ENCODE measurements at places on chromosomes 7 and 10.

- no peak for DNase-seq
Observed at GRCh38 chr7:74280985-74281384, 8.2 kb upstream of the CLIP2 start.

DNA sequence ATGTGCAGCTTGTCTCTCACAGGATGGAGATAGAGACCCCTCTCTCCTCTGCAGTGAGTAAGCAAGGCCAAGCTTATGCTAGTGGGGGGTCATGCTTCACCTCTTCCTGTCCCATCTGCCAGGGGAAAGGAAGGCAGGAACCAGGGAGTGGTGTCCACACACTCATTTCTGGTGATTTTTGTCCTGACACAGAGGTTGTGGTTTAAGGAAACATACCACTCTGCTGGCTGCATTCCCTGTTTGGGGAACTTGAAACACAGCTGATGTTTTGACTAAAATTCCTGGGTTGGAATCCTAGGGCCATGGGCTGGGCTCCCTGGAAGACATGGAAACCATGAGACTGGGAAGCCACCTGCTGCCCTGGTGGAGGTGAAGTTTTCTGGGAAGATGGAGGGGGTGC, 21.4 kb downstream of the C10orf120 start:
- DNase-seq = no peak

GRCh38 chr10:79029478-79030390, 39.0 kb upstream of the ZMIZ1 start:
- no peak for DNase-seq

GRCh38 chr7:96449094-96449493, 127.2 kb upstream of the SLC25A13 start:
- DNase-seq = no peak

- DNase-seq = no peak
Observed at GRCh38 chr10:51436805-51437204, 262.6 kb downstream of the CSTF2T start.

DNA sequence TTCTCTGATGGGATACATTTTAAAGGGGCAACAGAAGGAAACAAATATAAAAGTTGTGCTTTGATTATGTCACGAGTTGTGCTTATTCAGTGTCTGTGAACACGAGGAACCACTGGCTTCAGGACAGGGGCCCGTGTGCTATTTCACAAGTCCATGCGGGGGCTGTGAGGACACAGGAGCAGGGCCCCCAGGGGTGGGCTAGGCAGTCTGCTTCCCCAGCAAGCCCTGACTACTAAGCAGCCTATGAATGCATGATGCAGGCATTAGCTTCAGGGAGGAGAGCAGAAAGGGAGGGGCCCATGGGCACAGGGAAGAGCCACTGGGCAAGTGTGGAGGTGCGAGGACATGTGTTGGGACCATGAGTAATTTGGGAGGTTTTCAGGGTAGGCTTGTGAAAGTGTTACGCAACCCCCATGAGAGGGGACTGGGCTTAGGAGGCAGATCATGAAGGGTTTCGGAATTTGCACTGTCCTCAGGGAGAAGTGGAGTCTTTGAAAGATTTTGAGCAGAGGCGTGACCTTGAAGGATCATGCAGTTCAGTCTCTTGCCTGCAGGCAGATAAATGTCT, 424.9 kb downstream of the CALN1 start:
- DNase-seq = no peak

DNA sequence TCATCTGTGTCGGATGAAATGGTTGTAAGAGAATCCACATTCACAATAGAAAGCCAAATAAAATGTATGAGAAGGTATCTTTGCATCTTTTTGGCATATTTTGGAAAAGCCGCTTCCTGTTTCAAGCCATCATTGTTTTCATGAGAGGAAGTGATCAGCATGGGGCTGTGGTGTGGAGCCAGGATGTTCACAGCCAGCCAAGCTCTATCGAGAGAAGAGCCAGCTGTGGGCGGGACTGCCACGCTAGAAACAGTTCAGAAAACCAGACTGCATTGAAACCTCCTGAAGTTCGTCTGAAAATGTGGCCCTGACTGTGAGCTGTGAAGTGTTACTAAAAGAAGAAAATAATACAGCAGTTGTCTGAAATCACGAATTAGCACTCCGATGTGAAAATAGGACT, 21.2 kb upstream of the NPS start:
- DNase-seq = no peak

GRCh38 chr7:92720604-92721350, 115.6 kb downstream of the CDK6 start:
- DNase-seq = no peak

DNA sequence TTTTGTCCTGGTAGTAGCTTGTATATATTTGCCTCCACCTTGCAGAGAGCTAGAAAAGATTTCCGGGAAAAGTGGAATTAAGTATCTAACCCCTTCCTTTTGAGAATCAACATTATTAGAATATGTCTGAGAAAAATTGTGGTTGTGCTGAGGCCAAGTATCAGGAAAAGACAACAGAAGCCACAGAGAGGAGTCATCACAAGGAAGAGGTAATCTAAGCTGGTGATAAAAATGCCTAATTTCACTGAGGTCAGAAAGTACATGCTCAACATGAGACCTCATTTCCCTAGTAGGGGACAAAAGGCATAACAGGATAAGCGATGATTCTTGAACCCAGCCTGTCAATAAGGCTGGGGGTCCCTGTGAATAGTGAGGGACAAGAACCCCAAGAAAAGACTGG, 97.0 kb upstream of the PDE1C start:
- DNase-seq = no peak

DNA sequence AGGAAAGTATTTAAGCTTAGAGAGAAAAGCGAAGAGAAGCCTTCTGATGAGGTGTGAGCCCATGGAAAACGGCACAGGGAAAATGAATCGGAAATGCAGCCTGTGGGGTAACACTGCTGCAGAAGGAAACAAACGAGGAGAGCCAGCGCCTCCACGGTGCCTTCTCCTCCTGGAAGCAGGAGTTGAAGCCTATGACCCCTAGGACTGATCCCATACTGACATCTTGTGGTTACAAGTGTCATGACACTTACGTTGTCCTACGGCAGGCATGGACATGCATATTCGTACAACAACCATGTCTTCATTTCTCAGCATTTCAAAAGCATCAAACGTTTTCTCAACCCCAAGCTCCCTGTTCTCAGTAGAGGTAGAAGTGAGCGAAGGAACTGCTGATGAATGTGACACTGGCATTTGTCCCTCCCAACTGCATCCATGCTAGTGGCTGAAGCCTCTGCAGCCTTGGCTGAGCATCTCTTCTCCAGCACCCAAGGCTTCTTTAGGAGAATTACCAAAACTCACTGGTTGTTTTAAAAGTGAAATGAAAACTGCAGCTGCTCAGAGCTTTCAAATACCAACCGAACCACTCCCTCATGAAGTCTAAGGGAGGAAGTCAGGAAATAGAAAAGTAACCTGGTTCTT, 160.2 kb downstream of the JAZF1 start:
- no peak for DNase-seq

- DNase-seq = peak; percentile 17
Observed at GRCh38 chr7:36746347-36746746, 22.1 kb upstream of the AOAH start.

DNA sequence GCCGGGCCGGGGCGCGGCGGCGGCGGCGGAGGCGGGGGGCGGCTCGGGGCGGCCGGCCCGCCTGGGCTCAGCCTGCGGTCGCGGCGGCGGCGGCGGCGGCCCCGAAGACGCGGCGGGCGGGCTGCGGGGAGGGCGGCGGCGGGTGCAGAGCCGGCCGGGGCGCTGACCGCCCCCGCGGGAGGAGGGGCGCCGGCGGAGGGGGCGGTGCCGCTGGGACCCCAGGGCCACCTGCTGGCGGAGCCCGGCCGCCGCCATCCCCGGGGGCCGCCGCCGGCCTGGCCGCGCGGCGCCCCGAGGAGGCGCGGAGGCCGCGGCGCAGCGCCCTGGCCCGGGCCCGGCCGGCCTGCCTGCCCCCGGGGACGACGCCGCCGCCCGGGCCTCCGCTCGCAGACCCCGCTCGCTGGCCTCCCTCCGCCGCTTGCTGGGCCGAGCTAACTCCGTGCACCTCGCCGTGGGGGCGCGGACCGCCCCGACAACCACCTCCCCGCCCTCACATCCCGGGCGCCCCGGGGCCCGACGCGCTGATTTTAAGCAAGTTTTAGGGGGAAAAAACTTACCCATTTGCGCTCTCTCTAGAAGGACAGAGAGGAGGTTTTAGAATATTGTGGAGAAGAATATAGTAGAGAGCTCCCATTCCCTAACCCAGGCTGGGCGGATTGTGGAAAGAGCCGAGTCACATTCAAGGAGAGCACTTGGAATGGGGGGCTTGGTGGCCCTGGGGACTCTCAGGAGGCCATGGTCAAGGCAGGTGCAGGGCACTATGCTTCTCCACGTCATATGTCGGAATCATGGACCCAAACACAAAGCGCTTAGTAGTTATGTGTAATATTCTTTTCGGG, at the start of gene BEND7:
TSS of gene BEND7 (minus strand) at position 140 of the 839 bp plus-strand sequence. CDS start 481 bp downstream, outside the sequence.
- no peak for DNase-seq

- DNase-seq = no peak
Observed at GRCh38 chr7:17787257-17787656, 153.0 kb downstream of the SNX13 start.

GRCh38 chr10:28681928-28682750, 4.8 kb downstream of the BAMBI start:
- DNase-seq = no peak

GRCh38 chr10:13882119-13882711, 295.4 kb downstream of the PRPF18 start:
- peak; percentile 5 for DNase-seq

DNA sequence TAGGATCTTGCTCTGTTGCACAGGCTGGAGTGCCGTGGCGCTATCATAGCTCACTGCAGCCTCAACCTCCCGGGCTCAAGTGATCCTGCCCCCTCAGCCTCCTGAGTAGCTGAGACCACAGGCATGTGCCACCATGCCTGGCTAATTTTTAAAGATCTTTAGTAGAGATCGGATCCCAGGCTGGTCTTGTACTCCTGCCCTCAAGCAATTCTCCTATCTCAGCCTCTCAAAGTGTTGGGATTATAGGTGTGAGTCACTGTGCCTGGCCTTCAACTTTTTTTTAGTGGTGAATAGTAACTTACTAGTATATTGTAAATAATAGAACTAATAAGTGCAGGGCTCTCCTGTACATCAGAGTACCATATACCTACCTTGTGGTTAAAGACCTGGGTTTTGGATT, 52.1 kb upstream of the LMTK2 start:
- DNase-seq = no peak

- no peak for DNase-seq
Observed at GRCh38 chr10:70093335-70093944, 39.2 kb downstream of the AIFM2 start.

GRCh38 chr7:33705333-33705833, 200.0 kb upstream of the BMPER start:
- DNase-seq = no peak

DNA sequence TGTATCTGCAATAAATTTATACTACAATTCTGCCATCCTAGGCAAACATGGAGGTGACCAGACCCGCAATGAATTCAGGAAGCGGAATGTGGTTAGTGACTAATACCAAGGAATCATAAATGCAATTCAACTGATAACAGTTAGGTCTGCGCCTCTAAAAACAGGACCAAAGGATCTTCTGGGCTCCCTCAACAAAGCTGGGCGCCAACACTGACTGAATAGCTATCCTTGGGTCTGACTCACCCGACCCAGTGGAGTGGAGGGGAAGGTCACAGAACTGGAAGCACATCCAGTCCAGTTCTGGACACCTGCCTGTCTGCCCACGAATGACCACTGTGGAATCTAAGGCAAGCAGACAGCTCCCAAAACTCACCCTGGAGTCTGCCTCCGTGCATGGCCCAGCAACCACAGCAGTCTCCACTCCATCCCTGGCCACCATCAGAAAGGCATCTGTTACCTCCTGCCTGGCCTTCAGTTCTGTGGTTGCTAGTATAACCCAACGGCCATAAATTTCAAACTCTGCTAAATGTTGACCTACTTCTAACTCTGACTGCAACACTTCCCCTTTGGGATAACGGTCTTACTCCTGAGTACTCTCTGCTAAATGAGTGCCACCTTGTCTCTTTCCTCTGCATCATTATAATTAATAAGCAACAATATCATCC, 43.0 kb upstream of the DLX6 start:
- DNase-seq = no peak

- no peak for DNase-seq
Observed at GRCh38 chr10:6537770-6538169, 42.3 kb downstream of the PRKCQ start.

DNA sequence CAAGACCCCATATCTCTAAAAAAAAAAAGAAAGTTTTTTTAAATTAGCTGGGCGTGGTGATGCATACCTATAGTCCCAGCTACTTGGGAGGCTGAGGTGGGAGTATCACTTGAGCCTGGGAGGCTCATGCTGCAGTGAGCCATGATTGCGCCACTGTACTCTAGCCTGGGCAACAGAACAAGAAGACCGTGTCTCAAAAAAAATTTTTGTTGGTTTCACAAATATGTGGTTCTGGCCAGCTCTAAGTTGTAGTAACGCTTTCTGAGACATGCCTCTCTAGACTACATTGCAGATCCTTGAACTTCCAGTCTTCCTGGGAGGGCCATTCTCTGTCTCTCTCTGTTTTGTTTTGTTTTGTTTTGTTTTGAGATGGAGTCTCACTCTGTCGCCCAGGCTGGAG, 24.6 kb upstream of the RHBDD2 start:
- DNase-seq = no peak

DNA sequence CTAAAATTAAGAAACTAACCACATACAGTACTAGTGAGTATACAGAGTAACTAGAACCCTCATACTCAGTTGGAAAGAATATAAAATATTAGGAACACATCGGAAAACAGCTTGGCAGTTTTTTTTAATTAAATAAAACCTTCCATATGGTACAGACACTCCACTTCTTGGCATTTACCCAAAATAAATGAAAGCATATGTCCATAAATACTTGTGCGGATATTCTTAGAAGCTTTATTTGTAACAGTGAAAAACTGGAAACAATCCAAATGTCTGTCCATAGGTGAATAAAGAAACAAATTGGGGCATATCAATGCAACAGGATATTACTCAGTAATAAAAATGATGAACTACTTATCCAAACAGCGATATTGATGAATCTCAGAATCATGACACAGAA, 410.0 kb downstream of the HTR7 start:
- DNase-seq = no peak

- no peak for DNase-seq
Observed at GRCh38 chr10:31030800-31031199, 865 bp downstream of the ZNF438 start.
